CD4-positive, alpha-beta T cell treated with Interferon alpha-2 for 1 hour (primary cell): ENCODE measurements at places on chromosomes 3 and 15.

- DNase-seq: no peak
Observed at GRCh38 chr3:48601622-48601994, 6.5 kb upstream of the COL7A1 start.

DNA sequence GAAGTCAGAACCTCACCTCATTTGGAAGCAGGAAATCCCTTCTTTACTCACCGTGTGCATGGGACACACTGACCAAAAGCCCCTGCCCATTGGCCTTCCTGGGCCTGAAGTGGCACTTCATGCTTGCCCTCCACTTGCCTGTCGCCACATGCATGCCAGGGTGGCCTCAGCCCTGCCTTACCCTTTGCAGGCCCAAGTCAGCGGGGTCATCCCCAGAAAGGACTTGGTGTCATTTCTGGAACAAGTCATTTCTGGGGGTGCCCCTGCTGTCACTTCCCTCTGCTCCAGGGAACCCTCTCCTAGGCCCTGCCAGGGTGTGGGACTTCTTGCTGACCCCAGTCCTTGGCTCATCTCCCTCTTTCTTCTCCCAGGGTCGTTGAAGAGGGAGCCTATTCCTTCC, 59.9 kb upstream of the CGNL1 start:
- DNase-seq: no peak

DNA sequence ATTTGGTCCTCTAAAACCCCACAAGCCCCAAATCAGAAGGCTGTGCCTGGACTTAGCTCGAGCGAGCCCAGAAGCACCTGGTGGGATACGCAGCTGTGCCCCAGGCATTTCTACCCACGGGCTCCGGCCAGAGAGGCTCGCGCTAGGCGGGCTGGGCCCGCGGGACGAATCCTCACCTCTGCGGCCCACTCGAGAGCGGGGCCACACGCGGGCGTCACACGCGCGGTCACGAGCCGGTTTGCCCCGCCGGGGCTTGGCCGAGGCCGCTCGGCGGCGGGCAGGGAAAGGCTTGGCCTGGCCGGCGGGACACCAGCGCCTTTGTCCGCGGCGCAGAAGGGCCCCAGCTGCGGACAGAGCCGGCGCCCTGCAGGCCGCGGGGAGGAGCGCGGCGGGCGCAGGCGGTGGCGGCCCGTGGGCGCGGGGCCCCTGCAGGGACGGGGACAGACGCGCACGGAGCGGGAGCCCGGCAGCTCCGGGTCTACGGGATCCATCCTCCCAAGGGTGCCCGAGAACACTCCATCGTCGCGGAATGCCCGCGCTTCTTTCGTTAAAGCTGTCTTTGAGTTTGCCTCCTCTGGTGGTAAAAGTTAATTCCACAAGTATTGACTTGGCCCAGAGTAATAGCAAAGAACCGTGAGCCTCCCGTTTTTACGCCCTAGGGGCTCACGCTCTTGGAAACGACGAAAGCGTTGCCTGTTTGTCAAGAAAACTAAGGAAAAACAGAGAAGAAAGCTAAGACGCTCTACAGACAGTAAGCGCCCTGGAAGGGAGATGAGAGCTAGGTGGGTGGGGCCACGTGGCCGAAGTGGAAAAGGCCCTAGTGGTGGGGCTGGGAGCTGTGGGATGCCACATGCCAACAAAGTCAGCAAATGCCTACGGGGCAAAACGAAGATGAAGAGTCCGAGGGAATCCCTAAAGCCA, 26.4 kb downstream of the TYRO3 start:
- DNase-seq: peak; percentile 21

DNA sequence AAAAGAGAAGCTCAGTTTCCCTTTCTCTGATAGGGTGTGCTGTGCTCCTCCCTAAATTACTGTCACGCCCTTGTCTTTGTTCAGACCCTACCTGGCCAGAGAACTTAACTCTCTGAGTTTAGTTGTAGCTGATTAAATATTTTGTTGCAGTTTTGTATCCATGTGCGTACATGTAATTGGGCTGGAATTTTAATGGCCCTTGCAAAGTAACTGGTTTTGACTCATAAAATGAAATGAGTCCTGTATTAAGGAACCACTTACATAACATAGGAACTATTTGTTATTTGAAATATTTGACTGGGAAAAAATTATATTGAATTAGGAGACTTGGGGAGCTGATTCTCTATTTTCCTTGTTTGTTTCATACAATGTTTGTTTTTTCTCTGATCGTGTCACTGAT, 80.2 kb downstream of the LRRK1 start:
- DNase-seq: no peak

DNA sequence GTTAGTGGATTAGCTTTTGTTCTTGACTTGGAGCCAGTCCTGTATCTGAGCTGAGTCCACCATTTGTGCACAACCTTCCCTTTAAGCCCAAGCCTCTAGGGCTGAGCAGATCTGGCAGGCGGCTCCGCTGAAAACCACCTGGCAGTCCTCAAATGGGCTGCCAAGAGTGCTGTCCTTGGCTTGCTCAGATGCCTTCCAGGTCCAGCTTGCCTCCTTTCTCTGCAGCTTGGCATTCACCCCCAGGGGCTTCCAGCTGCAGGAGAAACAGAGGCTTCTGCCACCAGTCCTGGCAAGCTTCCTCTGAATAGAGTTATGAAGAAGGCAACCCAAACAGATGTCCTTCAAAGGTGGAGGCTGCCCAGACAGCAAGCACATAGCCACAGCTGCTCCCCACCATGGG, 96.7 kb downstream of the LRTM1 start:
- no peak for DNase-seq

GRCh38 chr15:38557921-38558320, 6.7 kb downstream of the RASGRP1 start:
- DNase-seq: no peak

- no peak for DNase-seq
Observed at GRCh38 chr15:78909160-78909695, 35.6 kb downstream of the CTSH start.

- no peak for DNase-seq
Observed at GRCh38 chr15:39331584-39331983, 249.3 kb upstream of the THBS1 start.

DNA sequence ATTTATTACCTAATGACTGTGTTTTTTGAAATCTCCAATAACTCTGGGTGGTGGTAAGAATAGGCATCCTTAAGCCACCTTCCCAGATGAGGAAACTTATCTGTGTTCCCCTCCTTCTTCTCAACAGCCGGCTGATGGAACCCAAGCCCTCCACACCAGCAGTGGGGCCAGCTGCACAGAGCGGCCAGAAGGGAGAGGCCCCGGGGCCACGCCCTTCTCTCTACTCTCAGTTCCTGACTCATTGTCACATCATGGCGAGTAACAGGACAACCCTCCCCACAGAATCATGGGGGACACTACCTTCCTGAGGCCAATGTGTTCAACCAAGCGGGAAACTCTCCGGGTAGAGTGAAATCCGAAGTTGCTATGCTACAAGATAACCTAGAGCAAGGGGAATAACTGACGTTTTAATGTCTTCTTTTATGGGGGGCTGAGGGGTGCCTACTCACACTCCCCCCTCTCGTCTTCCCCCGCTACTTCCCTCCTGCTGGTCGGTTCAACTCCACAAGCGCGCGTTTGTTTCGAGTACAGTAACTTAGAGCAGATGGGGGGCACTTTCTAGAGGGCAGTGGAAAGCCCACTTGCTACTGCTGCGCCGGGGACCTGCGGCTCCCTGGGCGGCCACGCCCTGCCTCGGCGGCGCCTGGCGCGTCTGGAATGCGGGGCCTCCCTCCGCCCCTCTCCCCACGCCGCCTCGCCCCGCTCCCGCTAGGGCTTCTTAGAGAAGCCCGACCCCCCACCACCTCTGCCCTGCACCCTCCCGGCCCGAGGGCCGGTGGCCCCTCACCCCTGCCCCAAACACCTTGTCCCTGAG, 621 bp downstream of the ANXA2 start:
- peak; percentile 57 for DNase-seq

GRCh38 chr15:99537344-99537743, 28.4 kb upstream of the MEF2A start:
- DNase-seq: no peak

GRCh38 chr3:42101481-42101880, 10.3 kb downstream of the TRAK1 start:
- DNase-seq: no peak

DNA sequence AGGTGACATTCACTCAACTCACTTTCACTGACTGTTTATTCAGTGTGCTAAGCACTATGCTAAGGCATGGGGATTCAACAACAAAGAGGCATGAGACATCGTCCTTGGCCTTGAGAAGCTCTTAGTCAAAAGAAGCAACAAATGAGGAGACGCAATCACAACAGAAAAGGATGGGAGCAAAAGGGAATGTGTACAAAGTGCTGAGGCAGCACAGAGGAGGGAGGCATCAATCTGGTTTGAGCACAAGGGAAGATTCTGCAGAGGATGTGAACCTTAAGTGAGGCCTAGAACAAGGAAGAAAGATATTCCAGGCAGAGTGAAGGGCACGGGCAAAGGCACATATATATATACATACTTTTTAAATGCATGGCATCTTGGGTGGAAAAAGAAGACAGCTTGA, 151.3 kb downstream of the ERC2 start:
- DNase-seq: no peak

GRCh38 chr3:100029689-100030088, 84.6 kb downstream of the FILIP1L start:
- DNase-seq: no peak

DNA sequence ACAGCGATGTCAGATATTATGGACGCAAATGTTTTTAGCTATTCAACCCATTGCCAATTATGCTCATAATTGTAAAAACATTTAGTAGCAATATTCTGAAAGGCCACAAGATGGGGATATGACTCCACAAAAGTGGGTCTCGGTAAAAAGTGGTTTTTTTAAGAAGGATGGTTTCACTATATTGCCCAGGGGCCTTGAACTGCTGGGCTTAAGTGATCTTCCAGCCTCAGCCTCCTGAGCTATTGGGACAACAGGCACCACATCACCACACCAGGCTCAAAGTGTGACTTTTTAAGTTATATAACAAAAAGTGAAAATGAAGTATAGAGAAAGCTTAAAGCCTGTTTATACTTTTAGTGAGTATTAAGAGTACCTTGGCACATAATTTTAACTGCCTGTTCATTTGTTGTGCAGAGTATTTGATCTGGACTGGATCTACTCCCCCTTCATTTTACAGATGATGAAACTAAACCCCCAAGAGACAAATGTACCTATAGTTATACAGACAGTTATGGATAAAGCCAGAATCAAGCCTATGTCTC, 9.4 kb downstream of the NAA50 start:
- peak; percentile 32 for DNase-seq

DNA sequence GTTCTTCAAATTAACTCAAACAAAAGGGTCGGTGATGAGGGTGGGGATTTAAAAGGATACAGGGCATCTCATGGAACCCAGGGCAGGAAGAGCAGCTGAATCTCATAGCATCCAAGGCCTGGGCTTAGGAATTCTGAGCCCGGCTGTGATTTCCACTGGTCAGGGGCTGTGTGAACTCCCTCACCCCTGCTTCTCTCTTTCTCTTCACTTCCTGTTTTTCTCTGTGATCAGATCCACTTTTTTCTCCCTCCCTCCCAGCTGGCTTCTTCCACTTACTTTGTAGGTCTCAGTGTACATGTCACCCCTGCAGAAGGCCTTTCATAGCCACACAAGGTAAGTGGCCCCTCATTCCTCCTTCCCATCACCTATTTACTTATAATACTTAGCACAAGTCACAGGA, 68.2 kb upstream of the CORO2B start:
- DNase-seq: no peak

- peak; percentile 72 for DNase-seq
Observed at GRCh38 chr3:108090049-108090700, 656 bp downstream of the CD47 start.

GRCh38 chr3:13080591-13080990, 7.4 kb upstream of the IQSEC1 start:
- DNase-seq: no peak

DNA sequence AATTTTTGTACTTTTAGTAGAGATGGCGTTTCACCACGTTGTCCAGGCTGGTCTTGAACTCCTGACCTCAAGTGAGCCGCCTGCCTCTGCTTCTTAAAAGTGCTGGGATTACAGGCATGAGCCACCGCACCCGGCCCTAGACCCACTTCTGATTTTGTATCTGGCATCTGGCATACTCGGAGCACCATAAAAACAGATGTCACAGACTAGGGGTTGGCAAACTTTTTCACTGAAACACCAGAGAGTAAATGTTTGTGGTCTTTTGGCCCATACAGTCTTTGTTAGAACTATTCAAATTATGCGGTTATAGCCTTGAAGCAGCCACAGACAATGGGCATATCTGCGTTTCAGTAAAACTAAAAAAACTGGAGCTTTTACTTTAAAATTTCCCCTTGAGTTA, 110.7 kb downstream of the TJP1 start:
- DNase-seq: no peak

DNA sequence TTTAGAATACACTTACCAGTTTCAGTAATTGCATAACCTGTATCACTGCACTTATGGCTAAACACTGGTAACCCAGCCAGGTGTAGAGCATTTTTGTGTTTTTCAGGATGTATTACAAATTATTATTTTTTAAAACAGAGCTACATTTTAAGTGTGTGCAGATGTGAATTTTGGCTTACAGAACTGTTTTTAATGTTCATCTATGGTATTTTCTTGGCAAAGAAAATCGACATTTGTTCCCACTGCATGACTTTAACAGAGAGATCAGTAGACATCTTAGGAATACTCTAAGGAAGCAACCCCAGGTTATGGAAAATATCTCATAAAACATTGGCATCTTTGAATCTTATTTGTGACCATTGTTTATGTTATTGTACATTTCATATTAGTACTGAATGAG, 73.3 kb downstream of the ATP13A4 start:
- DNase-seq: no peak

GRCh38 chr3:47283591-47284364, 1.0 kb downstream of the KLHL18 start:
- no peak for DNase-seq

- DNase-seq: no peak
Observed at GRCh38 chr3:107791027-107791426, 268.3 kb downstream of the BBX start.

DNA sequence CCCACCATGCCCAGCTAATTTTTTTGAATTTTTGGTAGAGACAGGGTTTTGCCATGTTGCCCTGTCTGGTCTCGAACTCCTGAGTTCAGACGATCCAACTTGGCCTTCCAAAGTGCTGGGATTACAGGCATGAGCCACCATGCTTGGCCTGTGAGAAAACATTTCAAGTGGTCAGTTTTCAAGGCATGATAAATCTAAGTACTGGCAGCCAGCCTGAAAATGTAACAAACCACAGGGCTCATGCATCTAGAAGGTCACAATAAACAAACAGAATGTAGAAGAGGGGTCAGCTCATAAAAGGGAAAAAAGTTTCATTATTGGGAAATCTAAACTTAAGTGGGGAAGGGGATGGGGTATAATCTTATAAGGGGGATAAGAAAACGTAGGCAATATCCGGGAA, 39.9 kb downstream of the PPCDC start:
- no peak for DNase-seq
